Breast epithelium (tissue), 4 donors: ENCODE measurements at places on chromosomes 1 and 21. TPM values are rescaled to one million over a fixed set of nuclear protein-coding genes. Genes with fewer than 3 reads are reported as not detected.

DNA sequence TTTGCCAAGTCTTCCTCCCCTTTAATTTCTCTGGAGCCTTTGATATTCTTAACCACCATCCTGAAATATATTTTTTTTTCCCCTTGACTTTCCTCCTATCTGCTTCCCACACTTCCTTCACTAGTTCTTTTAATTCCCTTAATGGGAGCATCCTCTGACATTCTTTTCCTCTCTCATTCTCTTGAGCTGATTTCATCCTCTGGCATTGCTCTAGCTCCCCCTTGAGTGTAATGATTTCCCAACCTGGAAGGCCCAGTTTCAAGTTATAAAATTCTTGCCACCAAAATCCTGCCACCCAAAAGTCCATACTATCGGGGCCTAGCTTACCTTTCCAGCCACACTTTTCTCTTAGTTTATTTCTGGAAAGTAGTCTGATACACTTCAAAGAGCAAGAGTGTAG is 39.5 kb upstream of the UBE2U start:
- no peak for DNase-seq

Gene GSTM1
- 33.8 TPM for total RNA-seq

DNA sequence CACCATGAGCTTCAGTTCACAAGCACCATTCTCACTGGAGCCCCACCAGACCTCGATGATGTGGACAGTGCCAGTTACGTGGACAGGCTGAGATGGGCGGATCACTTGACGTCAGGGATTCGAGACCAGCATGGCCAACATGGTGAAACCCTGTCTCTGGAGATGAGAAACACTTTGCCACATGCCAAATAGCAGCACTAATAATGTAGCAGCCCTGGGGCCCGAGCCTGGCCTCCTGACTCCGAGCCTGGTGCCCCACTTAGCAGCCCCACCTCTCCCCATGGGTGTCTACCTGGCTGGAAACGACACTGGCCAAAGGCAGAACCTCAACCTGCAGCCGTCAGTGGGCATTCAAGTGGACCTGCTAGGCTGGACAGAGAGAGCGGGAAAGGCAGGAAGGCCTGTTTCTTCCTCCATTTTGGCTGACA is 129.1 kb downstream of the TOMM20 start:
- no peak for DNase-seq

DNA sequence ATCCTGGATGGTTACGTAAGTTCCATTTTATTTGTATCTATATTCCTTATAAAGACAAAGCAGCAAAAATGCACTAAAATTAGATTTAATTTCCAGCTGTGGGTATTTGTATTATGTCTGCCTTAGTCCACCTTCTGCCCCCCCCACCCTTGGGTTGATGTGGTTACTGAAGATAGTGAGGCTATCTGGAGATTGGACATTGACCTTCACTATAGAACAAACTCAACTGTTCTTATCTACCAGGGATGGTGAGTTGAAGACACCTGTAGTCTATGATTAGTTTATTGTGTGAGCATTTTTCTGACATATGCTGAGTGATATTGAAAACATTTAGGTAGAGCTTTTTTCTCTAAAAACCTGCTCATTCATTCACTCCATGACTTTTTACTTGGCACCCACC is 122.2 kb downstream of the NFIA start:
- DNase-seq: no peak

GRCh38 chr1:11211925-11212587 is 22.9 kb downstream of the ANGPTL7 start:
- DNase-seq: no peak

Gene ARHGEF16
- total RNA-seq: 0.80 TPM

DNA sequence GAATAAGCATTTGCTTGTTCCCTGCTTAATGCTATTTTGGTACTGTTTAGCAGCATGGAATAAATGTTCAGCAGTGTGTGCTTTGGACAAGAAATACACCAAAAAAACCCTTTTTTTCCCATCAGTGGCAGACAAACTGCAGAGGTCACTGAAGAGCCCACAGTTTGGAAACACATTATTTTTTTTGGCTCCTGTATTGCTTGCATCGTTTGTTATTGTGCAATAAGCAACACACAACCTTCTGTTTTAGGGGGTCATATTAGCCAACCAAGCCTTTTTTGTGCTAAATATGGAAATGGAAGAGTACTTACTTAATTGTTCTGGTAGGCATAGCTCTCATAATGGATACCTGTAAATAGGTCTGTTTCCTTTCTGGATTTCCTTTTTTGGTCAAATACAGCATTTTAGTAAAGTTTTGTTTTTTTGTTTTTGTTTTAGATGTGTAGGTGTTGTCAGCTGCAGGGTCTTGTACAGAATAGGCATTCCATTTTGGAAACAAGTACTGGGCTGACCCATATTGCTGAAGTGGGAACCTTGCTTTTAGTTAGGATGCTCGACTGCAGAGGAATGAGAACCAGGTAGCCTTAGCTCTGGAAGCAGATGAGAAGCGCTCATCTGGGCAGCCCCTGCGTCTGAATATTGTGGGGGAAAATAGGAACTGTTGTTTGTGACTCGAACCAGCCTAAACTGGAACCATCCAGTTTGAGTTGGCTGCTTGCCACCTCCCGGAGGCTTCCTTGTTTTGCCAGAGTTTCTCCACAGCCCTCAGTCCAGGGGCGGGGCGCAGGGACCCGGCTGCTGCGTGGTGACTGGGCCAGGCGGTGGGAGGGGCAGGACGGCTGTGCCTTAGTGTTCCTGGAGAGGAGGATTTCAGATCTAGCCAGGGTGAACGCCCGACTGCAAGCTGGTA is 38.4 kb downstream of the SPEN start:
- peak; percentile 98 for DNase-seq

DNA sequence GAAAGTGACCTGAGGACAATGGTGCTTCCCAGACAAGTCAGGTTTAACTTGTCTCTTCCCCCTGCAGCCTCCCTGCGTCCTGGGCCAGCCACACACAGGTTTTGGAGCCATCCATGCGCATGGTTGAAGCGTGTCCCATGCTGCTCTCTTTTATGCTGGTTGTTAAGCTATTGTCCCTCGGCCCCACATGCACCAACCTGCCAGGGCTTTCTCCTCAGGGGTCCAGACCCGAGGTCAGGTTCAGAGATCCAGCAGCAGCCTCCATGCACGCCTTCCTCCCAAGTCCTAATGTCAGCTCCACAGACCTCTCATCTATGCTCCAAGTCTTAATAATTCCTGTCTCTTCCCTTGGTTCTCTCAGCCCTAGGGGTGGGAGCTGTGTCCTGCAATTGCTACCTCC is 1.6 kb downstream of the ABCA4 start:
- DNase-seq: no peak

Gene VHLL
- not detected for total RNA-seq

DNA sequence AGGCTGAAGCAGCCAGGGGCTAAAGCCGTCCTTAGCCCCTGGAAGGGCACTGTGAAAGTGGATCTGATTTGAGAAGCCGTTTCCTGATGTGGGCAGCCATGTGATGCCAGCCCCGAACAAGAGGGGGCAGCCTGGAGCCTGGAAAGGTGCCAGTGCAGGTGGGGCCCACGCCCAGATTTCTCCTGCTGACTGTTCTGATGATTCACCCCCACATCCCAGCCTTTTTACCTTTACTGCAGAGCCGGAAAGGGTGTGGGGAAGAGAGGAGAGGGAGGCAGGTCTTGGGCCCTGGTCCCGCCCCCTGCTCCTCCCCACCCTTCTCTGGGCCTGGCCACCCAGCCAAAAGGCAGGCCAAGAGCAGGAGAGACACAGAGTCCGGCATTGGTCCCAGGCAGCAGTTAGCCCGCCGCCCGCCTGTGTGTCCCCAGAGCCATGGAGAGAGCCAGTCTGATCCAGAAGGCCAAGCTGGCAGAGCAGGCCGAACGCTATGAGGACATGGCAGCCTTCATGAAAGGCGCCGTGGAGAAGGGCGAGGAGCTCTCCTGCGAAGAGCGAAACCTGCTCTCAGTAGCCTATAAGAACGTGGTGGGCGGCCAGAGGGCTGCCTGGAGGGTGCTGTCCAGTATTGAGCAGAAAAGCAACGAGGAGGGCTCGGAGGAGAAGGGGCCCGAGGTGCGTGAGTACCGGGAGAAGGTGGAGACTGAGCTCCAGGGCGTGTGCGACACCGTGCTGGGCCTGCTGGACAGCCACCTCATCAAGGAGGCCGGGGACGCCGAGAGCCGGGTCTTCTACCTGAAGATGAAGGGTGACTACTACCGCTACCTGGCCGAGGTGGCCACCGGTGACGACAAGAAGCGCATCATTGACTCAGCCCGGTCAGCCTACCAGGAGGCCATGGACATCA is at the start of gene SFN:
TSS of gene SFN (plus strand) at position 369 of the 904 bp plus-strand sequence. CDS start at position 433, 64 bp downstream.
- peak; percentile 76 for DNase-seq

- DNase-seq: no peak
Measured at GRCh38 chr1:104120525-104120924, 370.8 kb downstream of the AMY1C start.

- no peak for DNase-seq
Measured at GRCh38 chr1:71834601-71835441, 447.5 kb downstream of the NEGR1 start.

- DNase-seq: no peak
Measured at GRCh38 chr1:31116022-31116421, 50.5 kb upstream of the PUM1 start.

Gene AMY2A
- total RNA-seq: not detected

DNA sequence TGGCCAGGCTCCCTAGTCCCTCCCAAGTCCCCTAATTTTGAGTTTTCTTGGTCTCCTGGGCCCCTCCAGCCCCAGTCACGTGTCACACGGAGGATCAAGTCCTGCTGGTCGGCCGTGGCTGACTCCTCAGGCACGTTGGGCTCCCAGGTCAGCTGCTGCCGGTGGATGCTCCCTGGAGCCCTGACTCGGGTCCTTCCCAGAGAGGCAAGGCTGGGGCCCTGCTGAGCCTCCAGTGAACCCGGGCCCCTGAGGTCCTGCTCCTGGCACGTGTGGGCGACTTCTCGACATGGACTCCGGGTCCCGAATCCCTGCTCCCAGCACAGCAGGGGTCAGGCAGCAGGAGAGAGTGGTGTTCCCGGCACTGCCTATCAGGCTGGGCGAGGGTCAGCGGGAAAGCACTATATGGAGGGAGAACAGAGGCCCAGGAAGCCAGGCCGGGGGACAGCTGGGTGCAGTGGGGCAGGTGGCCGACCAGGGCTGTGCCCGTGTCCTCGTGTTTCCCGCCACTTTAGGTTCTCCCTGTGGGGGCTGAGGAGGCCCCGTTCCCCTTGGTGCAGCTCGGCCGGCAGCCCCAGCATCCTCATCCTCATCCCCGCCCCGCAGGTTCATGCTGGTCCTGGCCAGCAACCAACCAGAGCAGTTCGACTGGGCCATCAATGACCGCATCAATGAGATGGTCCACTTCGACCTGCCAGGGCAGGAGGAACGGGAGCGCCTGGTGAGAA is 13.2 kb downstream of the TMEM240 start:
- no peak for DNase-seq

Gene GCSAML
- total RNA-seq: not detected

- DNase-seq: peak; percentile 72
Measured at GRCh38 chr1:161038523-161039153, at the start of gene TSTD1. Gene TSTD1, minus strand, starts transcription at chr1:161038964. Its CDS starts 75 bp downstream, at chr1:161038889.

DNA sequence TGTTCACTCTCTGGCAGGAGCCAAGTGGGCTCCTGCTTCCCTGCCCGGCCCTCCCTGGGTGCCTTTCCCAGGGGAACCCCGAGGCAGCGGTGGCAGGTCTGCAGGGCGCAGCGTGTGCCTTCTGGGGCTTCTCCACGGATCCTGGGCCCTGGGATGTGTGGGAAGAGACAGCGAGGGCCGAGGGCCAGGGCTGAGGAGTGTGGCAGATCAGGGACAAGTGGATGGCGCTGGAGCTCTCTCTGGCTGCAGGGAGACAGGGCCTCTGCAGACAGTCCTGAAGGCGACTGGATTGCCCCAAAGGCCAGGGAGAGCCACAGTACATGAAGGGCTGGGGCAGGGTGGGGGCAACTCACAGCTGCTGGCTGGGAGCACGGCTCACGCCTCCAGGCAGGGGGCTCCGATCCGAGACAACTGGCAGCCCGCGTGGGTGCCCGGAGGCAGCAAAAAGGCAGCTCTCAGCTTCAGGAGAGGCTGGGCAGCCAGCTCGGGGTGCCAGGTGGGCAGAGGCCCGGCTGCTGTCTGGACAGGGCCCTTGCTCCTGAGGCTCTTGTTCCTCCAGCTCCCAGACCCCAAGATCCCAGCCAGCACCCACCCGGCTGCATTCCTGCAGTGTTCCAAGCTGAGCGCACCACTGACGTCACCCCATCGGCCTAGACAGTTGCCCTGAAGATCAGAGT is 16.0 kb downstream of the MORN1 start:
- no peak for DNase-seq

DNA sequence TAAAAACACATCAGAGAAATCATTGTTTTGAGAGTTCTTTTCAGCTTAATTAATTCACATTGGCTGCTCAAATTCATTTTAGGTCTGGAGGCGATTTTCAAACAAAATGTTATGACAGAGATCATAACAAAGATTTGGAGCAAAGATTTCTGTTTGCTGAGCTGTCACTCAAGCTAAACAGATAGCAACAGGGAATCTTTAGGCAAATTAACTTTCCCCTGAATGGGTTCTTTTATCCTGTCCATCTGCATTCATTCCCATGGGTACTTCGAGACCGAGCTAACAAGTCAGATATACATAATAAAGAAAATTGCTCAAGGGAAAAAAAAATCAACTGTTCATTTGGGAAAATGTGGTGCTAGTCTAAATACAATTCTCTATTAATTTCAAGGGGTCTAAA is 30.2 kb upstream of the CA6 start:
- DNase-seq: no peak

- no peak for DNase-seq
Measured at GRCh38 chr21:16455978-16456377, 726.2 kb downstream of the USP25 start.

DNA sequence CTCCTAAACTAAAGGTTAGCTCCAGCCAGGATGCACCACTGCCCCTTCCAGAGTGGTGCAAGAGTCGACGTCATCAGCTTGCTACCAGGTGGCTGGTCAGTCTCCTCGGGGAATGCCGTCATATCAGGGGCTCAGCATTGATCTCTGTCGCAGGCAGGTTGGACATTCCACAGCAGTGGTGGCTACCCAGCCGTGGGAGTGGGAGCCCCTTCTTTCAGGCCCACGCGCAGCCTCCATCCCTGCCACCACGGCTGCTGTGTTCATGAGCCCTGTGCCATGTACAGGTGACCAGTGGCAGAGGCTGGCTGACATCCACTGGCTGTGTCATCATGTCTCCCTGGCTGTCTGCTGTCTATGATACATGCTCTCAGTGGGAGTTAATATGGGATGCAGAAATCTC is 25.5 kb downstream of the IL10RB start:
- DNase-seq: no peak

GRCh38 chr1:84401156-84401555 is 2.9 kb downstream of the DNASE2B start:
- no peak for DNase-seq

- peak; percentile 11 for DNase-seq
Measured at GRCh38 chr21:44090325-44090724, 16.9 kb upstream of the PWP2 start.

DNA sequence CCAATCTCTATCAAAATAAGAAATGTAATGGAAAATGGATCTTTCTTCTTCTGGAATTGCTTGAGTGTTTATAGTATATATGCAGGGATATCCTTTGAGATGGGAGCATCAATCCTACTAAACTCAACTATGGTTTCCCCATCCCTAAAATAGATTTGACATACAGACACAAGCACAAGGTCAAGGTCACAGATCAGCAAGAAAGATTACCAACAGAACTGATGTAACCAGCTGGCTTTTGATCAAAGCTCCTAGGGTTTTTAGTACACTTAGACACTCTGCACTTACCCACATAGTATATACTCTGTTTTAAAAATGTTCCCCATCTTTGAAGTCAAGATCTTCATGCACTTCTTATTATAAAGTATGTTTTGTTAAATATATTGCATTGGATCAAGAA is 85.5 kb downstream of the NRIP1 start:
- DNase-seq: no peak
